CD4-positive, alpha-beta T cell treated with Interleukin-12 subunit alpha and Interleukin-12 subunit beta, for 1 hour (primary cell): ENCODE measurements at places on chromosomes 11 and 22.

GRCh38 chr11:76218449-76219178, 12.3 kb upstream of the WNT11 start:
- no peak for DNase-seq

DNA sequence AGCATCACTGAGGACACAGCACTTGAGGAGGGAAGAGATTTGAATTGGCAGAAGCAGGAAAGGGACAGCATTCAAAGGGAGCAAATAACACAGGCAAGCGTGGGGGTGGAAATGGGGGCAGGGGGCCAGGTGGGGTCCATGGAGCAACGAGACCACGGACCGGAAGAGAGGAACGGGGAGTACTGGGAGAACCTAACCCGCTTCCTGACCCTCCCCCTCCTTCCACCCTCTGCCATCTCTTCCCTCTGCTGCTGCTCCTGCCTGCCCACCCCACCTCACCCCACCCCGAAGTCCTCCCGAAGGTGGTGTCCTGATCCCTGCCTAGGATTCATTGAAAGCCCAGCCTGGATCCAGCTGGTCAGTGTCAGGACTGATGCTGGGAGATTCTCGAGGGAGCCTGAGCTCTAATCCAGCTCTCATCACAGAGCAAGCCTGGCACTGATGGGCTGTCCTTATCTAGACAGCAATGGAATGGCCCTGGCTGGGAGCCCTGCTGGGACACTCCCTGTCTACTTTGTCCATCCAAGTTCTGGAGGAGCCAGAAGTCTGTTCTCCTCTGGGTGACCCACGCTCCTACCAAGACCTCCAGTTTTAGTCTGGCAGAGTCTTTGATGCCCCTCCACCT, 105.0 kb downstream of the TRIM29 start:
- no peak for DNase-seq

GRCh38 chr11:28400331-28401100, 292.3 kb downstream of the METTL15 start:
- DNase-seq: no peak

GRCh38 chr11:86502137-86502642, 127.5 kb downstream of the CCDC81 start:
- DNase-seq: no peak

DNA sequence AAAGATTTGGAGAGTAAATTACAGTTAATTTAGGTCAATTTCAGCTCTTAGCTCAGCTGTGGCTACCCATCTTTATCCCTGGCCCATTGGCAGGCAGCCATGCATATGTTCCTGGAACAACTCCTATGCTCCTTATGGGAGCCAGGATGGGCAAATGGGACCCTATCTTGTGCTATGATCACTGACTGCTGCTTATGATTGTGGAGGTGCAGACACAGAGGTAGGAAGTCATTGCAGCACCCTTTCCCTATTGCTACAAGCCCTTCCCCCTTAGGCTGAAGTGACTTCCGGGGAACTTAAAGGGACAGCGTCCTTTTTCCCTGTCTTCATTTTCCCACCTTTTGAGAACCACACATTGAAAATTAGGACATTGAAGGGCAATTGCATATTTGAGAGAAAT, 112.7 kb downstream of the FCHSD2 start:
- DNase-seq: no peak

DNA sequence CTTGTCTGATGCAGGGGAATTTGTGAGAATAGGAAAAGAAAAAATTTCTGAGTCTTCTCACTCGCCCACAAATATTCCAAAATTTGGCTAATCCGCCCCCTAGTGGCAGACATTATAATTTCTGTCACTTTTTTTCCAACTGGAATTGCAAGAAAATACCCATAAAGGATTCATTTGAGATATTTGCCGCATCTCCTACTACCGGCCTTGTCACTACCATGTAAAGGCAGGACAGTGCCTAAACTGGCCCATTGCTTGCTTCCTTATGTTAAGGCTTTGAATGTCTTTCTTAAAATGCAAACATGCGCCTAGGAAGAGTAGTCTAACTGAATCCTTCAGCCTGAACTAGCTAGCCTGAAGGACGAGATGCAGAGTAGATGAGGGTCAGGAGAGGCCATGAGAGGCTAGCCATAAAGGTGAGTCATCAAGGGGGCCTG, 9.3 kb upstream of the CEP295 start:
- DNase-seq: peak; percentile 49

- no peak for DNase-seq
These were observed 9.9 kb downstream of the SUN2 start for GRCh38 chr22:38745676-38746460.

DNA sequence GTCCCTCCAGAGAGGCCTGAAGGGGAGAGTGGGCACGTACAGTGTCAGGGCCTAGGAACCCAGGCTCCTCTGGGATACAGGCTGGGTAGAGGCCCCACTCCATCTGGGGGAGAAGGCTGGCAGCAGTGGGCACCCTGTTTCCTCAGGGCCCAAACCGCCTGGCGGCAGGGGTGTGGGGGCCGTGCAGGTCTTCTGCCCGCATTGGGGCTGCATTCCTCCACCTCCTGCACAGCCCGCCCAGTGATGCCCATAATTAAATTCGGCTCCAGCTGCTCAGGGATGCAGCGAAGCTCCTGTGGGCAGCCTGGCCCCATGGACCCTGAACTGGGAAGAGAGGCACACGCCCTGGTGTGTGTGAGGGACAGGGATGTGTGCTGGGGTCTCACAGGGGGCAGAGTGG, 35.4 kb downstream of the KCNQ1OT1 start:
- no peak for DNase-seq

GRCh38 chr11:86460461-86461385, 86.0 kb downstream of the CCDC81 start:
- no peak for DNase-seq

DNA sequence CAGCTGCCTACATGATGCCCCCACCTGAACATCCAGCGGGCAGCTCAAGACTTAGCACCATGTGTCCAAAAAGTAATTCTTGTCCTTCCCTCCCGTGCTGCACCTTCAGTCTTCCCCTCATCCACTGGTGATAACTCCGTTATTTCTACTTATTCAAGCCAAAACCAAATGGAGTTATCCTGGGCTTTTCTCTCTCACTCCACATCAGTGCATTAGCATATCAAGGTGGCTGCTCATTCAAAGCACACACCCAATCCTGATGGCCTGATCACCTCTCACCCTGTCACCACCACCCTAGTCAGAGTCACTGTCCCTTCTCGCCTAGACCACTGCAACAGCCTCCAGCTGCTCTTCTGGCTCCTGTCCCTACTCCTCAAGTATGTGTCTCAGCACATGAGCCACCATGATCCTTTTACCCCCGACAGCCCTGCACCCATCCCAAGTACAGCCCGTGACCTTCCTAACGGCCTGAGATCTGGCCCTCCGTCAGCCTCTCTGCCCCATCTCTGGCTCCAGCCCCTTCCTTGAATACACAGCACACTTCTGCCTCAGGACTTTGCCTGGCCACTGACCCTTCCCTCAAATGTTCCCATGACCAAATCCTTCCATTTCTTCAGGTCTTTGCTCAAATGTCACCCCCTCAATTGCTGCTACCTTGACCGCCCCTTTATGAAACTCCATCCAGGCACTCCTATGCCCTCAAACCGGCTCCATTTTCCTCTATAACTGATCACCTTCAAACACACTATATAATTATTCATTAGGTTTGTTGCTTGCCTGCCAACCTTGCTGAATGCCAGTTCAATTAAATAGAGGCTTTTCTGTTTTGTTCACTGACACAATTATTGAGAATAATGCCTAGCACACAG, 19.7 kb upstream of the SLC25A1 start:
- DNase-seq: no peak

DNA sequence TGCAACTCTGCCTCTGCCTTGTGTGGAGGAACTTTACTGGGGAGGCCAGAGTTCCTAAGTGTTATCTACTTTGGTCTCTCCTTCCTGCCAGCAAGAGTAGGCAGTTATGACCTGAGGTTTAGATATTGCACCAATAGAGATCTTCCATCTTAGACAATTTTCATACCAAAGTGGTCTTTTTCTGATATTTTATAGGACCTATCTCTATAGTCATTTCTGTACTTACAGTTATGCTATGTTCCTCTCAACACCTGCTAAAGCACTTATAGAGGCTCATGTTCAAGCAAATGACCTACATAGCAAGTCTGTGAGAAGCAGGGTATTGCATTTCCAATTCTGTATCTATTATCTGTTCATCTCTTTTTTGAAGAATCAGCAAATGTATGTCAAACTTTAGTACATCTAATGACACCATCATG, 80.8 kb downstream of the HORMAD2 start:
- DNase-seq: no peak

GRCh38 chr11:70205766-70206165, 2.7 kb downstream of the FADD start:
- no peak for DNase-seq

DNA sequence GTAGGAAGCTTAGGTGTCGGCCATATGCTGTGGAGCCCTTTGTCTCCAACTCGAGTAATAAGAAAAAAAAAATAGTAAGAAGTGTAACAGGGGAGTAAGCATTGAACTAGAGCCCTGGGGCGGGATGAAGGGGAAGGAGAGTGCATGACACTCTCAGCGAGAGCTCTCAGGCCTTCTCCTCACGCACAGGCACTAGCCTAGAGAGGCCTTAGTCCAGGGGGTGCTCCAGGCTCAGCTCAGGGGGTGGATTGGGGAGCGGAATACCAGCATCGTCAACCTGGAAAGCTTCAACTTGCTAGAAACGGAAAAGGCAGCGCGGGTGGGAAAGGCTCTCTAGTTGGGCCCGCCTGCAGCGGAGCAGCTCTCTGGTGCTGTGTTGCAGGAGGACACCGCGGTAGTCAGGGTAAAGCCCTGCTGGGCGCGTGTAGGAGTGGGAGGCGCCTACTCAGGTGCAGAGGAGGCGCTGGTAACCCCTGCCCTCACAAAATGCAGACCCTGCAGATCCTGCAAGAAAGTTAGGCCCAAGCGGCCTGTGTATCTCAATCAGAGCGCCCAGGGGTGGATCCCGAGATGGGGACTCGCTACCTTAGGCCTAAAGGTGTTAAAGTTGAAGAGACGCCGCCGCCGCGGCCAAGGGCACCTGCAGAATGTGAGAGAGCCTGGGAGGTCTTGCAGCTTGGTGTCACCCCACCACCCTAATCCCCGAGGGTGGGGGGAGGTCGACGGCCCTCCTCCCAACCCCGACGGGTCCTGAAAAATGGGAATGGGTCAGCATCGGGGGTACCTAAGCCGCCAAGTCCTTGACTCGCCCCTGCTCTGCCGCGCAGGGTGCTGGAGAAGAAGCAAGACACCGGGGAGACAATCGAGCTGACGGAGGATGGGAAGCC, 2.8 kb downstream of the SLC17A6 start:
- no peak for DNase-seq

DNA sequence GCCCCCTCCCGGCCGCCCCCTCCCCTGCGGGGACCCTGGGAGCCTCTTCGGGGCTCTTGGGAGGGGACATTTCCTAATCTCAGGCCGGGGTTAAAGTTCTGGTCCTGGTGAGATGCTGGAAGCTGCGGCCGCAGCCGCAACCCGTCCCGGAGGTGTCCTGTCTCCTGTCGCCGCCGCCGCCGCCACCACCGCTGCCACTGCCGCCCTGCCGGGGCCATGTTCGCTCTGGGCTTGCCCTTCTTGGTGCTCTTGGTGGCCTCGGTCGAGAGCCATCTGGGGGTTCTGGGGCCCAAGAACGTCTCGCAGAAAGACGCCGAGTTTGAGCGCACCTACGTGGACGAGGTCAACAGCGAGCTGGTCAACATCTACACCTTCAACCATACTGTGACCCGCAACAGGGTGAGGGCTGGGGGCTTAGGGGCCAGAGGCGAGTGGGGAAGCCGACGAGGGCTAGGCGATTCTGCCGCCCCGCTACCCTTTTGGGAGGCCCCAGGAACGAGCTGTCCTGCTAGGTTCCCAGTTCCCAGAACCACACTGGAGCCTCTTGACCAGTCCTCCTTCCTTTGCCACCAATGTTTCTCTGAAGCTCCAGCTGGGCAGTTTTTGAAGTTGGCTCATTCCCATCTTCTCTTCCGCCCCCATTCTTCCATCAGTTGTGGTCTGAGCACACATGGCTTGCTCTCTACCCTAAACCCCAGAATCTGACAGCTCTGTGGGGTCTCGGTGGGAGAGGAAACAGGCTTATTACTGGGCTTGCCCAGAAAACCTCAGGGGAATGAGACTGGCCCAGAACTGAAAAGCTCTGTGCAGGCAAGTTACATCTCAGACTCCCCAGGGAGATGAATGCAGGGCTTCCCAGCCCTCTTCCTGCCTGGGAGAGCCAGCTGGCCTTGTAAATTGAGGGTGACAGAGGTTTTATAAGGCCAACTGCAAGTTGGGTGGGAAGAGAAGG, 781 bp downstream of the SIDT2 start:
- peak; percentile 59 for DNase-seq

DNA sequence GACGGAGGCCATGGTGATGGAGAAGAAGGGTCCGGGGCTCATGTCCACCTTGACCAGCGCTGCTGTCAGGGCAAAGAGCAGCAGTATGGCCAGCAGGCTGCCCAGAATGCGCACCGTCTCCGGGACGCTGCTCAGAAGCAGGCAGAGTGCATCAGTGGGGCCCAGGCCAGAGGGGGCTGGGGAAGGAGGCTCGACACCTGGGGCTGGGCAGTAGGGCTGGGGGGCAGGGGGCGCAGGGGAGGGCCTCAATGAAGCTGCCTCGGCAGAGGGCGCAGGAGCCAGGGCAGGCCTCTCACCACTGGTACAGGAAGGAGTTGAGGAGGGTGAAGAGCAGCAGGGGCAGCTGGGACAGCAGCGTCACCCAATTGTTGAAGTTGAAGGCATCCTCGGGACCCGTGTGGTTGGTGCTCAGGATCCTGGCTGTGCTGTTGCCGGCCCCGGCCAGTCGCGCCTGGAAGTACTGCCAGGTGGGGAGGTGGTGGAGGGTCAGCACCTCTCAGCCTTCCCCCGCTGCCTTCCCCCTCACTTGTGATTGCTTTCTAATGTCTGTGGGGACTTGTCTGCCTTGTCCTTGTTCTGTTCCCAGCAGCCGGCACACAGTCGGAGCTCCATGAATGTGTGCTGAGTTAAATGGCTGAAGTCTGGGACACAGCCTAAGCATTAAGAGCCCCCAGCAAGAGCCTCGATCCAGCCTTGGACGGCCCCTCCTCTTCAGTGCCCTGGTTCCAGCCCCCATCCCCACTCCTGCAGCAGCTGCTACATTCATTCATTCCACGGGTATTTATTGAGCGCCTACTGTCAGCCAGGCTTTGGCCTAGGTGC, 2.3 kb downstream of the SLC29A2 start:
- DNase-seq: no peak

- DNase-seq: no peak
These were observed 24.0 kb downstream of the MIAT start for GRCh38 chr22:26681395-26681821.

DNA sequence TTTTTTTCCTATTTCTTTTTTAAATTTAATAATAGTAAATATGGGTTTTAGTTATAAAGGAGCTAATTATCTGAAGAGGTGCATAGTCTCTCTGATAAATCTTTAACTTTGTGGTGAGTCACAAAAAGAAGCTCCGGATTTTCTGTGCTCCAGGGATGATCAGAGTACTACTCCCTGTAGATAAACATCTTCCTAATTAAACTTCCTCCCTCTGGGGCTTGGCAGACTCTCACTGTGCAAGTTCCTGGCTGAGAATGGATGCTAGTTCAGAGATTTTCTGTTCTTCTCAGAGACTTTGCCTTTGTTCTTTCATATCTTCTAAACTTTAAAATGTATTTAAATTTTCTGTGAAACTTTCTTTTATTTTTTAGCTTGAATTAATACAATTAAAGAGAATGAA, at the start of gene OR10G7:
TSS of gene OR10G7 (minus strand) at position 72 of the 400 bp plus-strand sequence. CDS start 2,324 bp downstream, outside the sequence.
- DNase-seq: no peak
